Pancreas (tissue), 10 donors: ENCODE measurements at places on chromosomes 7 and 10. TPM values are rescaled to one million over a fixed set of nuclear protein-coding genes. Genes with fewer than 3 reads are reported as not detected.
A peak's percentile ranks its signal among the peaks of the same experiment; 100 is the strongest.

DNA sequence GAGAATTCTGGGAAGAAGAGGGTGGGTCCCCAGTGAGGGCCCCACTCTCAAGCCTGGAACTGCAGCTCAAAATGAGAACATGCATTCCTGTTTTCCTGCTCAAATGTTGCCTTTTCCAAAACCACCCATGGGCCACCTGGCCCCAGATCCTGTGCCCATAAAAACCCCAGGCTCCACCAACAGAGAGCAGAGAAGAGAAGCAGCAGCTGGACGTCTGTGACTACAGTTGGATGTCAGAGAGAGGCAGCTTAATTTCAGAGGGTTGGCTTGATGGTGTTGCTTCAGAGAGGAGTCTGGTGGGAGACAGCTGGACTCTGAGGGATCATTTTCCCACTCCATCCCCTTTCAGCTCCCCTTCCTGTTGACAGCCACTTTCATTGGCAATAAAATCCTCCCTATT is 256.4 kb downstream of the FZD1 start:
- no peak for DNase-seq

DNA sequence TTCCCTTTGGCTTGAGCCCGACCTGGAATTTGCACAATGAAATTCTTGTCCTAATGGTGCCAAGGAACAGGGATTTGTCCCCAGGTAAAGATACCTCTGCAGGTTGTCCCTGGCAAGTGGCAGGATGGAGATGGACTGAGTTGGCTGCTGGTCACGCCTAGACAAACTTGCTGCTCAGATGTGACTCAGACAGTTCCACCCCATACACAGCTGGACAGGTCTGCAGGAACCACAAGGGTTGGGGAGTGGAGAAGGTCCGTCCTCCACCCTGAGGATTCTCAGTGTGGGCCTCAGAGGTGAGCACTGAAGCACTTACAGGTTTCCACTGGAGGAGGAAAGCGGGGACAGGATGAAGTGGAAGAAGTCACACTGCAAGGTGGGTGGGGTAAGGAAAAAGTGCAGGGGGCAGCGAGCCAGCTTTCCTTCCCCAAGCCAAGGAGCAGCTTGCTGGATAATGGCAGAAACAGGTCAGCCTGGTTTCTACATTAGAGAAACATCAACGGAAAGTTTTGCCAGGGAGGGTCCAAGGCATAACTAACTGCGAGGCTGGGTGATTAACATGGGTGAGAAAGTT is 20.5 kb downstream of the ITPRIP start:
- DNase-seq, result no peak

DNA sequence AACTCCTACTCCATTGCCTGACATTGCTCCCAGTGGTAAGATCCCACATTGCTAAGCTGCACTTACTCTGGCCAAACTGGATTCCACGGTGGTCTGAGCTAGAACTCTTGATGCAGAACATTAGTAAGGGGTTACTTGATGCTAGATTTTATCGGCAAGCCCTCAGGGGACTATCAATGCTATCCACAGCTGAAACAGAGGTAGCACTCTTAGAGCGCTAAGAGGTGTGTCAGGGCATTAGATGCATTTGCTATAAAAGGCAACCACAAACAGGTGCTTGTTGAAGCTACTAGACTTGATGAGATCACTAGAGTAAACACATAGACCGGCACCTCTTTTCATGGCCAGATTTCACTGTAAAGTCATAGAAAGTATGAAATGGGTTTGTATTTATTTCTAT is 116.3 kb downstream of the MDFIC start:
- no peak for DNase-seq

DNA sequence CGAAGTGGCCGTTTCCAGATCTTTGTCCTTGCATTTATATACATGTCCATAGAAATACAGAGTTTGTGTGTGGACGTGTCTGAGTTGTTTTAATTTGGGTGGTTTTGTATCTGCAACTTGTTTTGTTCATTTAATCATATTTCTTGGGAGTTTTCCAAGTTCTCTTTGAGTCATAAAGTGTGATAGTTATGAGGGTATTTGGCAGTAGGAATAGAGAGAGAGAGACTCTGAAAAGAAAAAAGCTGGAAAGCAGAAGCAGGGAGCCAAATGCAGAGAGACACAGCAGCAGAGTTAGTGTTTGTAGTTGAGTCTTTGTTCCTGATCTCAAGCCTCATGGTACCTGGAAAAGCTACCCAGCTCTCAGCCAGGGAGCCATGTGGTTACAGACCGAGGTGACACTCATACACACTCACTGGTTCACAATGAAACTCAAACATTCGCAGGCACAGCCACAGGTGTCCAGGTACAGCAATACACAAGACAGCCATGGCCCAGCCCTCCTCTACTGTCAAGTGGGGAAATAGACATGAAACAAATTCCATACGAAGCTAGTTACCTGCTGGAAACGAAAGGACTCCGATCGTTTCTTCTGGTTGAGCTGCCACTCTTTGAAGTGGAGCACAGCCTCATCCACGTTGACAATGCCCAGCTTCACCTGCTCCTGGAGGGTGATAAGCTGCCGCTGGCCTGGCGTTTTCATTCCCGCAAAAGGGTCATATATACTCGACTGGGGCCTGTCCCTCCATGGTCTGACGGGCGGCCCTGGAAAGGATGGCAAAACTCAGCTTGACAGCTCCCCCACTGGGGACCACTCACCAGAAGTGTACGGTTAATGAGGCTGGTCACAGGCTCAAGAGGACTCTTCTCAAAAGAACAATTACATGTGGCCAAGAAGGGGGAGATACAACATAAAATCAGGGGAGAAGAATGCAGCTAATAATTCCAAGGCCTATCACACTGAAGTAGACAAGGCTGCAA is 33.3 kb upstream of the TM9SF3 start:
- no peak for DNase-seq

- DNase-seq, result no peak
These were observed 76.9 kb upstream of the LANCL2 start for GRCh38 chr7:55288070-55288824.

Gene CELF2
- polyA plus RNA-seq, result 1.6 TPM

Gene LRRC18
- not detected for polyA plus RNA-seq

Gene NRG3
- polyA plus RNA-seq, result 0.59 TPM

Gene ACSM6
- 0.87 TPM for polyA plus RNA-seq

- no peak for DNase-seq
These were observed 22.9 kb downstream of the TCERG1L start for GRCh38 chr10:131288648-131289047.

Gene TMEM225B
- polyA plus RNA-seq, result 1.2 TPM

Gene ADRA2A
- polyA plus RNA-seq, result 42.3 TPM

Gene ATAD1
- 11.8 TPM for polyA plus RNA-seq

Gene COPS6
- polyA plus RNA-seq, result 46.0 TPM

DNA sequence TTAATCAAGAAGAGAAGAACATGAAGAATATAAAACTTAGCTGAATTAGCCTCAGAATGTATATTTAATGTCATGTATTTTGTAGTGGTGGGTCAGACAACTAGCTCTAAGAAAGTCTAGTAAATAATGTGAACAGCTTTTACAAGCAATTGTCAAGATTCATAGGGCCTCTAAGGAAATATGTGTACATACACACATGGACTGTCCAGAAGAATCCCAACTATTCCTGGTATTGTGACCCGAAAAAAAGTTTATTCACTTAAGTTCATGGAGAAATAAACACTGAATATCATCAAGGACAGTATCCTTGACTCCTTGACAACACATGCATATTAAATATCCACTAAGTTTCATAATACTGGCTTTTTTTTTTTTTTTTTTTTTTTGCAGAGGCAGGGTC is 11.4 kb upstream of the TWIST1 start:
- no peak for DNase-seq

DNA sequence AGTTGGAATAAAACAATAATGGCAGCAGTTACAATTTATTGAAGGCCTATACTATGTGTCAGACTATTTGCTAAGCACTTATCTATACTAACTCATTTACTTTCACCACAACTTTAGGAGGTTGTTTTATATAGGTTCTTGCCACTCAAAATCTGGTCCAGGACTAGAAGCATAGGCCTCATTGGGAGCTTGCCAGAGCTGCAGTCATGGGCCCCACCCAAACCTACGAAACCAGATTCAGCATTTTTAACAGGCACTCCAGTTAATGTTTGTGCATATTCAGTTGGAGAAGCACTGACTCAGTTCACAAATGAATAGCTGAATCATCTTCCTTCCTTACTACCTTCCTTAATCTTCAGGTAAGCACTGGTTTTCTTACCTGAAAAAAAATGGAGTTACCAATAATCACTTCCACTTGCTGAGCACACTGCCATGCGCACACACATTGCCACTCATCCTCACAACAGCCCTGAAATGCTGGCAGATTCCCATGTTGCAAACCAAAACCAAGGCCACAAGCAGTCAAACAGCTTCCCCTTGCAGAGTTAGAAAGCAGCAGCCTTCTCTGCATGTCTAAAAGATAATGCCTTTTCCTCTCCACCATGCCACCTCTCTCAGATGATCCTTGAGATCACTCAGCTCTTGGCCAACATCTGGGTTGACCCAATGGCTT is 122.4 kb downstream of the SLC16A9 start:
- DNase-seq, result no peak

Gene MGAM2
- polyA plus RNA-seq, result 4.1 TPM

Gene MNX1
- 21.0 TPM for polyA plus RNA-seq

GRCh38 chr7:79337717-79338116 is 115.8 kb downstream of the MAGI2 start:
- no peak for DNase-seq

GRCh38 chr10:28663576-28664368 is 13.5 kb upstream of the BAMBI start:
- DNase-seq, result peak; percentile 80

- no peak for DNase-seq
These were observed 49.1 kb downstream of the DOCK4 start for GRCh38 chr7:112157072-112157471.

Gene ZKSCAN1
- polyA plus RNA-seq, result 24.2 TPM

Gene GARIN1A
- polyA plus RNA-seq, result 3.1 TPM

Gene RNF133
- not detected for polyA plus RNA-seq

DNA sequence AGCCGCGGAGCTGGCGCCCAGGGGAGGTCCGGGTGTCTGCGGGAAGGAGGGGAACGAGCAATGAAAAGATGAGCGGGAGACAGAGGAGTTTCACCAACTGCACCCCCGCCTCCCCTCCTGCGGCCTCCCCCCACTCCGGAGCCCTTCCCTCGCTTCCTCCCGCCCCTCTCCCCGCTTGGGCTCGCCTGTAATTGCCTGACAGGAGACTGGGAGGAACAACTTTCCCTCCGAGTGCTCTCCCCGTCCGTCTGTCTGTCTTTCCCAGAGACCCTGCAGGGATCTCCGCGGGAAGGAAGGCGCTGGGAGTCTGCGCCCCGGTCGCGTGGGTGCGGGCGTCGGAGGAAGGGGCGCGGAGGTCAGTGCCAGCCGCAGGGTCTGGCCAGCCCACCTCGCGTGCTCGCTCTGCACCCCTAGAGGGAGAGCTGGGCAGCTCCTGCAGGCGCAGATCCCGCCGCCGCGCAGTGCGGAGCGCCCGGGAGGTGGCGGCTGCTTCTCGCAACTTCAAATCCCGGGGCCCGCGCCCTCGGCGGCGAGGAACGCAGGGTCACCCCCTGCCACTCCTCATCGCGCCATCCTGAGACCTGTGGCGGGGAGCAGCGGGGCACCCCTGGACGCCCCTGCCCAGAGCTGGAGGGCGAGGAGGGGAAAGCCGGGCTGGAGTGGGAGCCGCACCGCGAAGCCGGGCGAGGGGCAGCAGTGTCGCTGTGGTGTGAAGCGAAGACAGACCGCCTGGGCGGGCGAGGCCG is 511 bp upstream of the NRP1 start:
- peak; percentile 88 for DNase-seq

DNA sequence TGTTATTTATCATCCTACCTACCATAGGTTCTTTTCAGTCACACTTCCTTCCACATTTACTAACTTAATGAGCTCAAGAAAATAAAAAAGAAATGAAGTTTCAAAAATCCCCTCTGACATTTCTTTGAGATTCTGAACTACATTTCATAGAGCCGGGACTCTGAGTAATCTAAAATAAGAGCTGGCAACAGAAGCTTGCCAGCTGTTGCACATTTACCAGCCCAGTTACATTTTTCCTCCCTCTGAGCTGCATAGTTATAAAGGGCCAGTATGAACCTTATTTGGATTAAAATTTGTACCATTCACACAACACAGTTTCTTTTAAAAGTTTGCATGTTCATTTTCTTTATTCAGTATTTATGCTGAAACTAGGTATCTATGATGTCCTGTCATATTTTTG is 119.5 kb upstream of the CAV2 start:
- DNase-seq, result no peak

GRCh38 chr7:4085937-4086691 is 596.0 kb upstream of the FOXK1 start:
- DNase-seq, result no peak

Gene RBM48
- polyA plus RNA-seq, result 2.7 TPM

DNA sequence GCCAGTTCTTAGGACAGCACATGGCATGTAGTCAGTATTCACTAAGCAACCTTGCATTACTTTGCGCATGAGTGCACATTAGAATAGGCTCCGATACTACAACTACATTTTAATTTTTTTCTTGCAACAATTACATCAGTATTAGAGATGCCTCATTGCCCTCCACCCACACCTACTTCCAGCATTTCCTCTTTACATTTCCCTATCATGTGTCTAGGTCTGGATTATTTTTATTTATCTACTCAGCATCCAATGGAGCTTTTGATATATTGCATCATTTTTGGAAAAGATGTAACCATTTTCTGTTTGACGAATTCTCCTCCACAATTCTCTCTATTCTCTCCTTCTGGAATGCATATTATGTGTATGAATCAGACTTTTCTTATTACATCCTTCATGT is 258.2 kb upstream of the GLI3 start:
- DNase-seq, result no peak

DNA sequence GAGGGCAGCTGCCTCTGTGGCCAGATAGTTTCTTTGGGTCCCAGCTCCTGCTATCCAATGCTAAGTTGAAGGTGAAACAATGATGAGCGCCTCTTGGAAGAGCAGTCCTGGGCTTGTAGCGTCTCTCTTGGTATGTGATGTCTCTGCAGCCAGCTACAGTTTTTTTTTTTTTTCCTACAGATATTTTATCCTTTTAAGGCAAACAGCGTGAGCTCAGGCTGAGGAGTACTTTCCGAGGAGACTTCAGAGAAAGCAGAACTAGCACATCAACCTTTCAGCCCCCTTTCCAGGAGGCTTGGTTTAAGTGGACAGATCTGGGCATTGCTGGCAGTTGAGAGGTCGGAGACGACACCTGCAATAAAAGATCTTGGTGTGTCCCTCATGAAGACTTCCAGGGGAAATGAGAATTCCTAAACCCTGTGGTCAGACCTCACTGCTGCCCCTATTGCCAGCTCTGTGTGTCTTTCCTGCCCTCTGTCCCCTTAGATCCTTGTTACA is 9.1 kb downstream of the PRKG1 start:
- no peak for DNase-seq

DNA sequence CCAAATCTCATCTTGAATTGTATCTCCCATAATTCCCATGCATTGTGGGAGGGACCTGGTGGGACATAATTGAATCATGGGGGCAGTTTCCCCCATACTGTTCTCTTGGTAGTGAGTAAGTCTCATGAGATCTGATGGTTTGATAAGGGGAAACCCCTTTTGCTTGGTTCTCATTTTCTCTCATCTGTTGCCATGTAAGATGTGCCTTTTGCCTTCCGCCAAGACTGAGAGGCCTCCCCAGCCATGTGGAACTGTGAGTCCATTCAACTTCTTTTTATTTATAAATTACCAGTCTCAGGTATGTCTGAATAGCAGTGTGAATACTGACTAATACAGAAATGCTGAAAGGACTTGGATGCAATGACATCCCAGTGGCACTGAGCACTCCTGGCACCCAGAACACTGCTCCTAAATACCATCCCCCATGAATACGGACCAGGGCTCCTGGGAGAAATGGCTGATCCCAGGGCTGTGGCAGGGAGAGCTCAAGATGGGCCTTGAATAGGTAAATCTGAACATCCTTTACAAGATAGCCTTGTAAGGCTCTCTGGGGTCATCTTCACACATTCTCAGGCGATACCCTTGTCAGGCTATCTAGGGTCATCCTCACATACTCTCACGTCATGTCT is 19.4 kb downstream of the ZFAND2A start:
- no peak for DNase-seq

Gene HMX3
- polyA plus RNA-seq, result 0.07 TPM
